GDM1 (cell line): ENCODE measurements at places on chromosomes 6 and 20.

- no peak for DNase-seq
Measured at GRCh38 chr6:105750089-105750488, 336.0 kb upstream of the PRDM1 start.

- no peak for DNase-seq
Measured at GRCh38 chr6:127342296-127342945, 988 bp downstream of the ECHDC1 start.

DNA sequence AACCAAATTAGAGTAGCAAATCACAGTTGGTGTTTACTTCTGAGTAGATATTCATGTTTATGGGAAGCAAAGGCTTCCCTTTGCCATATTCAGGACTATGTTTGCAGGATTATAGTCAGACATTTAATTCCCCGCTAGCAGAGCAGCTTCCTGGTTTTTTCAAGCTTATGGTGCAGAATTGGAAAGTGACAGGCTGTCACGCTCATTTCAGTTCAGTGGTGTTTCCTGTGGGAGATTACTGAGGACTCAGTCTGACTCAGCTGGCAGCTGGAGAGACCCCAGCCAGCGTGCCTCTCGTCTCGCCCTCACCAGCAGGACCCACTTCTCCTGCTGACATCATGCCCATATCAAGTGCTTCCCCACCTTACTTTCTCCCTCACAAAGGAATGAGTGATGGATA is 85.1 kb downstream of the LYRM2 start:
- DNase-seq, result no peak

GRCh38 chr6:28258877-28259777 is at the start of gene NKAPL:
Gene NKAPL, plus strand, starts transcription at chr6:28259297. Its CDS starts 75 bp downstream, at chr6:28259372.
- DNase-seq, result no peak

- DNase-seq, result no peak
Measured at GRCh38 chr6:6714953-6715352, 126.4 kb downstream of the LY86 start.

DNA sequence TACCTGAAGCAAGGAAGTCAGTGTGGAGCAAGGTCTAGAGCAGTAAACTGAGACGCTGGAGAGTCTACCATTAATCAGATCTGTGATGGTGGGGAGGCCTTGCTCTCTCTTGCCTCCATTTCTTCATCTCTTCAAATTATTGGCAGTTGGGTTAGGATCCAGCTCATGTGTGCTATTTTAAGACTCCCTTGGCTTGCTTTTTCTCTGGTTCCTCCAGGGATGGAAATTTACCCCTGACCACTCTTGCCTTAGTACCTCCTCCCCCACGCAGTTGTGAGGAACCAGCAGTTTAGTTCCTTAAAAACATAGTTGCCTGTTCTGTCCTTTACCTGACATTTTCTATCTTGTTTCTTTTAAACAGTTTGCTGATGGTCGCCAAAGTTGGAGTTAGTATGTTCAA is 7.4 kb downstream of the TMEM14C start:
- DNase-seq, result peak; percentile 23

DNA sequence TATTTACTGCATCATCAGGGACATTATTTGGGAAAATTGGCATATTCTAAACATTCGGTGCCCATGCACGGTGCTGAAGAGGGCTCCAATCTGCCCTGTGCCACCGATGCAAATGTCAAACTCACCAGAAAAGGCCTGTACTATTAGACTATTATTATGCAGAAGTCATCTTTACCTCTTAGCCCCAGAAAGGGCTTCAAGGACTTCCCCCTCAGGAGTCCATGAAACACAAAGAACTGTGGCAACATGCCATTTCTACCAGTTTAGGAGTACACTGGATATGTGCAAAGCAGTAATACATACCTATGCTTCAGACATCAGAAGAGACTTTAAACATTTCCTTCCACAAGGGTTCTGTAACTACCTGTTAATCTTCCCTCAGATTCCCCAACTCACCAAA is 8.6 kb downstream of the DIDO1 start:
- DNase-seq, result no peak
